ENCODE measurements at places on chromosomes 16 and 17. TPM values are rescaled to one million over a fixed set of nuclear protein-coding genes. Genes with fewer than 3 reads are reported as not detected.

Gene ITGAD
- polyA plus RNA-seq = not detected

Gene SETD6
- 14.9 TPM for polyA plus RNA-seq

Gene MLLT6
- 71.1 TPM for polyA plus RNA-seq

Gene ASPHD1
- polyA plus RNA-seq = not detected

Gene CDH5
- 62.3 TPM for polyA plus RNA-seq

Gene PIK3R6
- polyA plus RNA-seq = 0.69 TPM

Gene ADAMTS18
- polyA plus RNA-seq = 0.10 TPM

Gene CCL17
- not detected for polyA plus RNA-seq

Gene KRTAP1-1
- not detected for polyA plus RNA-seq

Gene ANKRD40CL
- not detected for polyA plus RNA-seq

Gene VASN
- 14.9 TPM for polyA plus RNA-seq

Gene MT1B
- polyA plus RNA-seq = not detected

Gene DGKE
- 0.96 TPM for polyA plus RNA-seq

Gene CCDC144A
- 1.2 TPM for polyA plus RNA-seq

Gene MAPT
- 2.9 TPM for polyA plus RNA-seq

Gene METTL9
- 12.2 TPM for polyA plus RNA-seq

Gene TBC1D3K
- not detected for polyA plus RNA-seq

Gene FBXO39
- polyA plus RNA-seq = 0.14 TPM

Gene RPH3AL
- 4.3 TPM for polyA plus RNA-seq

Gene TMEM238L
- polyA plus RNA-seq = not detected

Gene KRT17
- polyA plus RNA-seq = not detected

Gene TERB1
- not detected for polyA plus RNA-seq

Gene ATP2A1
- polyA plus RNA-seq = 0.06 TPM

Gene ACAP1
- polyA plus RNA-seq = 2.6 TPM

Gene CARD14
- 0.11 TPM for polyA plus RNA-seq

Gene SCNN1G
- not detected for polyA plus RNA-seq

Gene SOCS1
- 2.9 TPM for polyA plus RNA-seq

Gene ENKD1
- polyA plus RNA-seq = 11.8 TPM

Gene SEZ6L2
- polyA plus RNA-seq = 0.15 TPM

Gene GLP2R
- polyA plus RNA-seq = 0.19 TPM

Gene TSPAN10
- polyA plus RNA-seq = 0.46 TPM

Gene INTS2
- 3.5 TPM for polyA plus RNA-seq

Gene GAS2L2
- polyA plus RNA-seq = 0.06 TPM

Gene EMC8
- polyA plus RNA-seq = 28.8 TPM

Gene CX3CL1
- polyA plus RNA-seq = 13.7 TPM

Gene HID1
- 6.7 TPM for polyA plus RNA-seq

Gene MSLN
- polyA plus RNA-seq = not detected

Gene LGALS9
- 12.3 TPM for polyA plus RNA-seq

Gene CXCL16
- 1.3 TPM for polyA plus RNA-seq

Gene UBE2I
- polyA plus RNA-seq = 67.2 TPM

Measured in heart left ventricle (tissue), 16 donors.